Foreskin melanocyte (primary cell): ENCODE measurements at places on chromosomes 2 and 18.

DNA sequence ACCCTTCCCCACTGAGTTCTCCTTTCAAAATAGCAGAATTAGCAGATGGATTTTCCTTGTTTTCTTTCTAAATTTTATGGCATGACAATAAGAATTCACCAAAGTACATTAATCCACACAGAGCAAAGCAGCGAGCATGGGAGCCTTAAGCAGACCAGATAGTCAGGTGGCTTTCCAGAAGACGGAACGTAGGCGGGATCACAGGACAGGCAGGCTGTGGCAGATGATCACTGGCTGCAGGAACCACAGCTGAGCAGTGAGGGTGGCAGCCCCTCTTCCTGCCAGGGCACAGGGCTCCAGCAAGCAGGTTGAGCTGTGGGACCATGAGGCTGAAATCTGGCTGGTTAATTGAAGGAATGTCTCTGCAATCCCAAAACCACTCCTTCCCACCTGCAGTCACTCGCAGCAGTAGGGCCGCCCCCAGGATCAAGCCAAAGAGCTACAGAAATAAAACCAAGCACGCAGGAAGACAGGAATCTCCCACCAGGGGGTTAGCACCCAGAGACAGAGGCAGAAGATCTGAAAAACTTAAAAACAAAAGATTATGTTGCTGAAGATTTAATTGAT is 259.9 kb downstream of the EIPR1 start:
- DNase-seq = no peak

GRCh38 chr18:78717051-78717765 is 262.4 kb upstream of the SALL3 start:
- no peak for DNase-seq

DNA sequence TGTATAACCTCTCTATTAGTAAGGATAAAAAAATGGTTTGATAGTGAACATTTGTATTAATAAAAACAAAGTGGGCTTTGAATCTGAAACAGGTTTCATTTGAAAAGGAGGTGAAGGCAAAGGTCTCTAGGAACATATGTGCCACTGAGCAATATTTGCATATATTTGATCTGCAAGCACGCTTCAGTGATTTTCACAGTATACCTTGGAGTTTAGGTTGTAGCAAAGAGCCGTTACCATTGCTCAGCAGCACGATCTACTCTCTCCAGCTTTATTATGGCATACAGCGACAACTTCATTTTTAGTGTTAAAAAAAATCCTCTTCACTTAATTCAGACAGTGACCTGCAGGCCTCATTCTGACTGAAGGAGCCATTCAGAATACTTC is 75.8 kb upstream of the ZEB2 start:
- no peak for DNase-seq

DNA sequence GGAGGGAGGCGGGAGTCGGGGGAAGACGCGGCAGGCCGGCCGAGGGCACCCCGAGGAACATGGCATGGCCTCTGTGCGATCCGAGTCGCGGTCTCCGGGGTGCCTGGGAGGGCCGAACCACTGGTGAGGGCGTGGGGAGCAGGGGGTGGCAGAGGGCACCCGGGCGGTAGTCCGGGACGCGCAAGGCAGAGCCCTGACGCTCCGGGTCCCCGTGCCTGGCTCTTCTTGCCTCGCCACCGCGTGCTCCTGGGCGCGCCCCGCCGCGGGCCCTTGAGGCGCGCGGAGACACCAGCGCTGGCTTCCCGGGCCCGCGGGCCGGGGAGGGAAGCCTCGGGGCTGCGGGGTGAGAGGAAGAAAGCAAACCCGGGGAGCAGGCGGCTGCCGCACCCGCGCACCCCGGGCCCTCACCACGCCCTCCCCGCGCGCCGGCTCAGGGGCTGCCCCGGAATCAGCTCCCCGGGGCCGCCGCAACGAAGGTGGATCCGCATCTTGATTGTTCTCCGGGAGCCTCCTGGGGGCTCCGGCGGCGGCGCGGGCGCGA is 4.3 kb downstream of the SOX11 start:
- no peak for DNase-seq

DNA sequence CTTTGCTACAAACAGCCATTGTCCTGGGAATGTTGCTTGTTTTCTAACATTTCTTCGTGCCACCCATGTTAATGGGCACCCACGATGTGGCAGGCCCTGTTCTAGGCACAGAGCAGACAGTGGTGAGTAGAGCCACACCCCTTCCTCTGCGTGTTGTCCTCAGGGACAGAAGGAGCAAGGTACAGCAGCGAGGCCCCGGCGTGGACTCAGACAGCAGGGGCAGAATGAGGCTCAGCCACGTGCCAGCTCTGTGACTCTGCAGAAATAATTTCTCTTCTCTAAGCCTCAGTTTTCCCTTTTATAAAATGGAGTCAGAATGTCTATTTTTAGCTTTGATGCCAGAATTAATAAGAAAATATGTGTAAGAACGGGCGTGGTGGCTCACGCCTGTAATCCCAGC is 401.7 kb downstream of the TSN start:
- DNase-seq = no peak
